ENCODE measurements at places on chromosomes 6 and 20.
A peak's percentile ranks its signal among the peaks of the same experiment; 100 is the strongest.

DNA sequence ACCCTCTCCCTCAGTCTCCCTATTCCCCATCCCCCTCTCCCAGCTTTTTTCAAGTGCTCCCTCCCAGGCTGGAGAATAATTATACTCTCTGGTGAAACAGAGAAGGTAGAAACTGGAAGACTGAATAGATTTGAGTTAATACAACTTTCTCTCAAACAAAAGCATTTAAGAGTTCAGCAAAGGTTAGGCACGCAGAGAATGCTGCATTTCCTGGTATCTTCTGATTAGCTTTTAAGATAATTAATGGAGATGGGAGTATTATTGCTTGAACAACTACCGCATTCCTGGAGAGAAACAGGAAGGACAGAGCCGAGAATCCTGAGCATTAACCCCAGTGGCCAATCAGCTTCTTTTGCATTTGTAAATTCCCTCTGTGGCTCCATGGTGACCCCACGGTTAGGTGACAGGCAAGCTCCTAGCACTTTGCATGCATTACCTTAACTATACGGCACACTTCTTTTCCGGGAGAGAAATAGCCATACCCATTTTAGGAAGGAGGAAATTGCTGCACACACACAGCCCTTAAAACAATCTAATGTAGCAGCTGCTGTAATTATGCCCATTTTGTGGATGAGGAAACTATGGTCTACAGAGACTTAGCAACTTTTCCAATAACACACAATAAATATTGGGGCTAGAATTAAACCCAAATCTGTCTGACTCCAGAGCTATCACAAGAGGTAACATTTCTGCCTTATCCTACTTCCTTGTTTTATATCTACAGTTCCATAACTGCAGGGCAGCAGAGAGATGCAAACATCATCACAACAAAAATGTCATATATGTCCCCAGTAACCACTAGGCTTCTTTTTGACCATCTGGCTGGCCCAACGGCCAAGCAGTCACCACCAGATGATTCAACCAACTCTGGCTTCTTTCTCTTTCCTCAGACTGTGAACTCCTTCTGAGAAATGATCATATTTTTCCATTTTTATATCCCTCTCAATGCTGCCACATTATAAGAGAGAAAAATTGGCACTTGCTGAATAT is 169.9 kb downstream of the CD24 start:
- no peak for DNase-seq

- DNase-seq, result no peak
Measured at GRCh38 chr20:20231528-20232298, 136.2 kb upstream of the INSM1 start.

GRCh38 chr6:95614094-95614493 is 36.8 kb downstream of the MANEA start:
- no peak for DNase-seq

DNA sequence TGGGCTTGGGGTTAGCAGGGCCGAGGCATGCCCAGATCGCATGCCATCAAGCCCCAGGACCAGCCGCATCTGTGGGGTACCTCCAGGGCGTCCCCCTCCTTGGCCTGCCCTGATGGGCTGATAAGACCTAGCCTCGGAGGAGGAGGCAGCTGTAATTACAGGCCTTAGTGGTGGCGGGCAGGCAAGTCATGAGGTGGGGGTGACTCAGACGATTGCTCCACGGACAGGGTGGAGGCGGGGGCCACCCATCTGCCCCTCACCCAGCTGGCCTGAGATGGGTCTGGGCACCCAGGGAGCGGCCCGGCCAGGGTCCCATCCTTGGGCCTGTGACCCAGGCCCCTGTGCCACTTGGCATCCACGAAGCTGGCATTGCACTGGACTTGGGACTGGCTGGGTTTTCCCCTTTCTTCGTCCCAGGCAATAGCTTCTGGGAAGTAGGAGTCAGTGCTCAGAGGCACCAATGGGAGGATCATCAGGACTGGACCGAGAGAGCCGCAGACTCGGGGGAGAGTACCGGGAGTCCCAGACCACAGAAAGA is 57.5 kb downstream of the CEBPB start:
- no peak for DNase-seq

- peak; percentile 29 for DNase-seq
Measured at GRCh38 chr6:129501740-129502660, 208.0 kb downstream of the ARHGAP18 start.

DNA sequence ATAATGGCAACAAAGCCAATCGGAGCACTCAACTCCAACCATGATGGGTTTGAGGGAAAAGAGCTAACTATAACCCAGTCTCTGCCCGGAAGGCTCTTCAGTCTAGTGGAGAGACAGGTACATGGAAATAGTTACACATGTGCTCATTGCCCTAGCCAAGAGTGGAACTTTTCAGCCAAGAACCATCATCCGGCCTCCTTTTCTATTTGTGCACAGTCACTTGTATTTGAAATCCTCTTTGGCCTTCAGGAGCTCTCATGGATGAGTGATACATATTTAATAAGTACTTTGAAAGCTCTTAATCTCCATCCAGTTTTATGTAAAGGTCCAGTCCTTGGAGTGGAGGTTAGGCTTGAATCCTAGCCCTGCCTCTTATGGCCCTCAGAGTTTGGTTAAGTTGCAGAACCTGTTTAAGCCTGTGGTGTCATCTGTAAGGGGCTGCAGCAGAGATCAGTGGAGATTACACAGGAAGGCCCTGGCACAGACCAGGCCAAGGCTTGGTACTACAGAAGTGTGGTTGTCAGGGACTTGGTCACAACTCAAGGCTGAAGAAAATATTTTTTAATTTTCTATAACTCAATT is 72.3 kb upstream of the SMLR1 start:
- no peak for DNase-seq

DNA sequence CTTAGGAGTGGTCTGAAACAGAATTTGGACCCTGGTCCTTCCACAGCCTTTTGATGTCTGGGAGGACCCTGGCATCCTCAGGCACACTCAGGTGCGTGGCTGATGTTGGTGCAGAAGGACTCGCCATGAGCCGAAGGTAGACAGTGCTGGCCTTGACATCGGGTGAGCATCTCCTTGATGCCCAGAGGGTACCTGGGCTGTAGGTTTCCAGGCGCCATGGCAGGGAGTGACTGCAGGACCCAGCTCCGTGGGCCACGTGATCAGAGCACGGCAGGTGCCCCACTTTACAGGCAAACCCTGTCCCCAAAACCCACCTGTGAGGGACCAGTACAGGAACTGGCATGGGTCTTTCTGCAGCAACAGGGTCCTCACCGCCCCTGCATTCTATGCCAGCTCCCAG is 319.2 kb downstream of the CDH4 start:
- no peak for DNase-seq

DNA sequence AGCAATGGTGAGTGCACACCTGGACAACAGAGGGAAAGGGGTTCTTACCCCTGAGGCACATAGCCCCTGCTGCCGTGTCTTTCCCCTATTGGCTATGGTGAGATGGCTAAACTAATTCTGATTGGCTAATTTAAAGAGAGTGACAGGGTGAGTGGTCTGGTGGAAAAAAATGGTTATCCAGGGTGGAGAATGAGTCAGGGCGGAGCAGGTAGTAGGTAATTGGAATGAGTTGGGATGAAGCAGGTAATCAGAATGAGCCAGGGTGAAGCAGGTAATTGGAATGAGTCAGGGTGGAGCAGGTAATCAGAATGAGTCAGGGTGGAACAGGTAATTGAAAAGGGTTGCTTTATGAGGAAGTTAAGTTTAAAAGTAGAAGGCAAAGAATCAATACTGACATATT is 200.3 kb downstream of the EYA4 start:
- DNase-seq, result no peak

GRCh38 chr20:49786668-49787370 is 25.8 kb upstream of the SLC9A8 start:
- no peak for DNase-seq

GRCh38 chr6:3650959-3651697 is 100.4 kb downstream of the PXDC1 start:
- no peak for DNase-seq

GRCh38 chr6:3293271-3294155 is 34.8 kb downstream of the PSMG4 start:
- no peak for DNase-seq

GRCh38 chr6:167677422-167677789 is 149.3 kb upstream of the AFDN start:
- DNase-seq, result no peak

GRCh38 chr6:111566222-111566734 is 39.4 kb downstream of the TRAF3IP2 start:
- no peak for DNase-seq

DNA sequence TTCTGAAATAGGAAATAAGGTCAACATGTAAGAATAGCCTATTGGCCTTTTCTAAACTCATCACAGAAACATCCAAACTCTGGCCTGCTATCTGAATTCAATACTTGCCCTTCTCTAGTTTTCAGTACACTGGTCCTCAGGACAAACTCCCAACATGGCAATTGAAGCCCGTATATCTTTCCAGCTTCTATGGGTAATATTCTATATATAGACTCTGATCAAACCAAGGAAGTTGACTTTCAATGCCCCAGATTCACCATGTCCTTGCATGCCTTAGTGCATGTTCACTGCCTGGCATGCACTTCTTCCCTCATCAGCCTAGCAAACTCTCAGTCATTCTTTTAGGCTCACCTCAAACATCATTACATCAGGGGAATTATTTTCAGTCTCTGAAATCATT is 73.2 kb downstream of the RSPO3 start:
- no peak for DNase-seq

- no peak for DNase-seq
Measured at GRCh38 chr6:26472549-26473290, 15.0 kb downstream of the BTN2A1 start.

- DNase-seq, result peak; percentile 45
Measured at GRCh38 chr6:86937219-86938079, at the start of gene HTR1E. Gene HTR1E, plus strand, starts transcription at chr6:86937528. Its CDS starts 77,807 bp downstream, at chr6:87015335.

DNA sequence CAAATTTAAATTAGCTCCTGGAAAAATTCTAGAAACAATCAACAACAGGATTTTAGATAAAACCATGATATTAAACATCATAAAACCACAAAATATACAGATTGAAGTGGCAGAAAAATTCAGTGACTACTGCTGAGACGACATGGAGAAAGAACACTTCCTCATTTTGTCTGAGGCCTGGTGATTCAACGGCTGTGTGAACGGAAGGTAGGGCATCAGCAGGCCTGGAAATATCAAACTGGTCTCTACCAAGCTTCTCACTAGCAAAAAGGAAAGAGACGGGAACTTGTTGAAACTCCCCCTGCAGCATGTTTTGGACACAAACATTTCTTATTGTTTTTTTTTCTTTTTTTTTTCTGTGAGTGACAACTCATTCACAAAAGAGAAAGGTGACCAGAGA is 58.0 kb upstream of the AHI1 start:
- no peak for DNase-seq
